ENCODE measurements at places on chromosomes 4 and X.

- DNase-seq = no peak
- H3K4me3 ChIP-seq = no peak overlapping the region
- H3K27me3 ChIP-seq = peaks cover 12% of the 10 kb centered on the region
- no peaks in the 10 kb centered on the region for H3K4me1 ChIP-seq
- no peak overlapping the region for H3K27ac ChIP-seq
- no peaks in the 10 kb centered on the region for H3K36me3 ChIP-seq
These were observed 744 bp downstream of the NPY5R start for GRCh38 chr4:163344147-163345125.

DNA sequence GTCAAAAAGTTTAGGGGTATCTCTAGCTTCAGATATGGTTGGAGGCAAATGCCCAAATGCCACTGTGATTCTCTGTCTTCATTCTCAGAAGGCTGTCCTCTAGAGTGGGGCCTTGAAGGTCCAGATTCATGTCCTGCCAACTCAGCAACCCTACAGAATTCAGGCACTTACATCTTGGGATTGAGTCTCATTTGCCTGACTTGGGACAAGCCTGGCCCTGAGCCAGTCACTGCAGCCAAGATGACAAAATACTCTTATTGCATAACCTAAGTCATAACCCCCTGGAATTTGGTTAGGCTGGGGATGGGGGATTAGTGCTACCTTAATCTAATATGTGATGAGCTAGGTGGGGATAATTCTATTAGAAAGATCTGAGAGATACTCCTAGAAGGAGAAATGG is 100.5 kb downstream of the AREG start:
- no peak overlapping the region for H3K4me3 ChIP-seq
- no peaks in the 10 kb centered on the region for H3K4me1 ChIP-seq
- no peak overlapping the region for H3K27ac ChIP-seq
- DNase-seq = no peak

GRCh38 chr4:19736968-19737756 is 514.5 kb upstream of the SLIT2 start:
- no peaks in the 10 kb centered on the region for H3K27me3 ChIP-seq
- DNase-seq = no peak
- H3K36me3 ChIP-seq = no peaks in the 10 kb centered on the region
- no peak overlapping the region for H3K27ac ChIP-seq
- peaks cover 3% of the 10 kb centered on the region for H3K4me1 ChIP-seq
- no peak overlapping the region for H3K4me3 ChIP-seq

DNA sequence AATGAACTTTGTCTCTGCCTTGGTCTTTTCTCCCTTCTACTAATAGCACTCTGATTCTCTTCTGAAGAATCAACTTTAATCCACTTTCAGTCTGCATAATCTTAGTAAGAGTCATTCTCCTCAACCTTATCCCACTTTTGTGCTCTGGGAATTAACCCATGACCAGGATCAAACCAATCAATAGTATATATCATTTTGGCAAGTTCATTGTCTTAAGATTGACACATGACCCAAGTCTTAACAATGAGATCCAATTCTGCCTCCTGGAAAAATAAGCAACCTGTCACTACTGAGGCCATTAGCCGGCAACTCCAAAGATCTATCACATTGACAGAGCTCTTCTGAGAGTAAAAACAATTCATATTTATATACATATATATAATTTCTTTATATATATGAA is 1358.4 kb upstream of the ADGRL3 start:
- H3K27me3 ChIP-seq = no peaks in the 10 kb centered on the region
- DNase-seq = no peak
- H3K36me3 ChIP-seq = no peaks in the 10 kb centered on the region
- no peaks in the 10 kb centered on the region for H3K4me1 ChIP-seq
- no peak overlapping the region for H3K27ac ChIP-seq

GRCh38 chr4:10810411-10810810 is 125.8 kb upstream of the CLNK start:
- no peak overlapping the region for H3K27ac ChIP-seq
- no peaks in the 10 kb centered on the region for H3K27me3 ChIP-seq
- H3K36me3 ChIP-seq = no peaks in the 10 kb centered on the region

Measured in fibroblast of lung (primary cell).